NB4 (cell line): ENCODE measurements at places on chromosomes 7 and 10.

DNA sequence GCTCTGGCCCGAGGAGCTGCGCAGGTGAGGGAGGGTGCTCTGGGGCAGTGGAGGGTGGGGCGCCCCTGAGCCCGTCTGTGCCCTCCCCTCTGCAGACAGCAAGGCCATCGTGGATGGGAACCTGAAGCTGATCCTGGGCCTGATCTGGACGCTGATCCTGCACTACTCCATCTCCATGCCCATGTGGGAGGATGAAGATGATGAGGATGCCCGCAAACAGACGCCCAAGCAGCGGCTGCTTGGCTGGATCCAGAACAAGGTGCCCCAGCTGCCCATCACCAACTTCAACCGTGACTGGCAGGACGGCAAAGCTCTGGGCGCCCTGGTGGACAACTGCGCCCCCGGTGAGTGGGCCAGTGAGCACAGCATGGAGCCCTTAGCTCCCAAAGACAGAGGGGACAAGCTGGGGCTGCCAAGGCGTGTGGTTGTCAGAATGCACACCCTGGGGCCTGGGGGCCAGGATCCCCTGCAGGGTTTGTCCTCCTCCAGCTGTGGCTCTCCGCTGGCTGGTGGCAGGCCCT, 5.1 kb downstream of the FLNC start:
- no peak for DNase-seq

DNA sequence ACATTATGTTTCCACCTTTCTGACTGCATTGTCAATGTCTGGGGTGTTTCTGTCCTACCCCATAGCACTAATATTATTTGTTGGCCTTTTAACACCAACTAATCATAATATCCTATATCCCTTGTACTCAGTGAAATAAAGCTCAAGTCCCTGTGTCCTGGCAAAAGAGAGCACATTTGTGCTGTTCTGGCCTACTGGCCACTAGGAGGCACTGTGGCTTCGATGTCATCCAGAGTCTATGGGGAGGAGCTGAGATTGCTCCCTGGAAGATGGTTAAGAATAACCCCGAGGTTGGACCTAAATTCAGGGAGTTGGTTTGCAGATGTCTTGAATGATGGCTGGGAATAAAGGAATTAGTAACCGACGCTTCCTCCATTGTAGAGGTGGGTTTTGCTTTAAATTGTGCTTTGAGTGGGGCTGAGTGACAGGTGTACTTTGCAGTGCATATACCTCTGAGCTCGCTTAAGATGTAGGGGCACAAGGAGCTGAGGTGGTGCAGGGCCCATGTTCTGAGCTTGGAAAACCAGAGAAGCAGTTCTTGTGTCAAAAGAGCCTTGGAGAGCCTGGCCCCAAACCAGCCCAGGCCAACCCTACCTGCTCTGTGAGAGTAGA, 191.2 kb upstream of the PRSS1 start:
- DNase-seq = peak; percentile 70

- no peak for DNase-seq
Observed at GRCh38 chr10:84179059-84179710, 5.6 kb downstream of the GPR15LG start.

DNA sequence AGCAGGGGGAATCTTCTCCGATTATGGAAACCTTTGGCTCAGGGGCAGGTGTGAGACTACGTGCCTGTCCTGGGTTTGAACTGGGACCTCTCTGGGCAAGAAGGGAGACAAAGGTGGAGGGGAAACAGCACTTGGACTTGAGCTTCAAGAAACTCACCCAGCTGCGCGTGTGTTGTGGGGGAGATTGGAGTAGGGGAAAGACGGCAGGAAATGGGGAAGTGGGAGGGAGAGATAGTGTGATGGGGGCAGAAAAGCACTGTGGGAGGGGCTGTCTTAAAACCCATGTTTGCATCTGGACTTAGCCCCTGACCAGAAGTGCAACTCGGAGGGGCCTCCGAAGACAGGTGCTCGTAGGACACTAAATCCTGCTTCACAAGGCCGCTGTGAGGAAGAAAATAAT, 107.0 kb downstream of the HIP1 start:
- DNase-seq = peak; percentile 94

DNA sequence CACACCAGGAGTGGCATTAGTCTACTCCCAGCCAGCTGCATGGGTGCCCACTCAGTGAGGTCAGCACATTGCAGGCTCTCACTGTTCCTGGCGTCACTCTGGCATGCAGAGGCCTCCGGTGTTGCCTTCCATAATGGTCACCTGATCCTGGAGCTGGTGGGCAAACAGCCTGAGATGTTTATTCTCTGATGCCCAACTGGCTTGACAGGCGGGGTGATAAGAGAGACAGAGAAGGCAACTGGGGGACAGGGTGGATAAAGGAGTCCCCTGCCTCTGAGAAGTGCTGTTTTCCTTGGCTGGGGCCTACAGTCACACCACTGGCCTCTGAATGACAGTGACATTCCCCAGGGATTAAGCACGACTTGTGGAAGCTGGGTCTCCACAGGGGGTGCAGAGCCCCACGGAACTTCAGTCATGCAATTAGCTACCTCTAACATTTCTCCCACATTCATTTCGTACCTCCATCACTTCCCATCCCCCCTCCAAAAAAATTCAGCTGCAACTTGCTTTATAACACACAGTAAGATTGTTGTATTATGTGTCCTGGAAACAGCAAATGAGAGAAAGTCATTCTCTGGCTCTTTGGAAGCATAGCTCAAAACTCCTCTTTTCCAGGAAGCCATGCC, 7.1 kb upstream of the RBM20 start:
- peak; percentile 25 for DNase-seq

DNA sequence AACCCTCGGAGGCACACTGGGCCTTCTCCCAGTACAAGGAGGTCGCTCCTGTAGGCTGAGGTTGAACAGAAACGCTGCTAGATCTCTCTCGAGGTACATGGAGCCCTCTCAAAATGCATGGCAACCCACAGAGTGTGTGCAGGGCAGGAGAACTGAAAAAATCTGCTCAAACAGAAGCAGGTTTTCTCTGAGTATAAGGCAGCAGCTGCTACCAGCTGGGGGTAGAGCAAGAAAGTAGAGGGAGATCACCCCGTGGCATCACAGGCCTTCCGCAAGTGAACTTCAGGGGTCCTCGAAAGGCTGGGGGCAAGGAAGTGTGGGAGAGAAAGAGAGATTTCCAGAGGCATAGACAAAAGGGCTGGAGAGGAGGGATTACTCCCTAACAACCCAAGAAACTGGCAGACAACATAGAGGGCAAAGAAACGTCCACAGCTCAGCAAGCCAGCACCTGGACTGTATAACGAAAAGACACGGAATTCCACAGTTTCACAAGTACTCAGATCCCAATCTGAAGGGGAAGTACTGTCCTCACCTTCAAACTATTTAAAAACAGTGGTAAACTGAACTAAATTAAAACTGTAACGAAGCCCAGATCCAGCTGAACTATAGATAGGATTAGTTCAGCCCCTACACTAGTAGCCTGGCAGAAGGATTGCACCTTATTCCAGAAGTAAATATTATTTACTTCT, 299.2 kb downstream of the IPMK start:
- DNase-seq = no peak

DNA sequence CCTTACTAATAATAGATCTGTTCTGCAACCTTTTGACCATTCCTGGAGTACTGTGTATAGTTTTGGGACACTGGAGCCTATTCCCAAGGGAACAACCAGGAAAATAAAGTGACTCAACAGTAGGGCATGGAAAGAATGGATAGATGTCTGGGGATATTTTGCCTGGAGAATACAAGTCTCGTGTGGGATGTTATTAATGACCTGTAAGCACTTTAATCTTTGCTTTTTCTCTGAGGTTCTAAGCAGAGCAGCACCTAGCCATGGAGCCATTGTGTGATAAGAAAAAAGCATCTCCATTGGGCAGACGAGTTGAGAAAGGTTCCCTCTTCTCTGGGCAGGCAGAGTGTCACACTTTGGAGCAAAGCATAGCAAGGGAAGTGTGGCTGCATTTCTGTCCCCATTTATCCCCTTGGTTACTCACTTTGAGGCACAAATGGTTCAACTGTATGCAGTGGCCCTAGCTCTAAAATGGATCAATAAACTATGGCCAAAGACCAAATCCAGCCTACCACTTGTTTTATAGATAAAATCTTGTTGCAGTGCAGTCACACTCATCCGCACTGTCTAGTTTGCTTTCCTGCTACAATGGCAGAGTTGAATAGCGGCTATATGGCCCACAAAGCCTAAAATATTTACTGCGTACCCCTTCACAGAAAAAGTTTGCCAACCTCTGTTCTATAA, 21.0 kb upstream of the CCDC71L start:
- DNase-seq = no peak

GRCh38 chr7:56092789-56093531, at the start of gene PHKG1:
TSS of gene PHKG1 (minus strand) at chr7:56092952. CDS start at chr7:56088941, 4,011 bp downstream.
- DNase-seq = peak; percentile 39

DNA sequence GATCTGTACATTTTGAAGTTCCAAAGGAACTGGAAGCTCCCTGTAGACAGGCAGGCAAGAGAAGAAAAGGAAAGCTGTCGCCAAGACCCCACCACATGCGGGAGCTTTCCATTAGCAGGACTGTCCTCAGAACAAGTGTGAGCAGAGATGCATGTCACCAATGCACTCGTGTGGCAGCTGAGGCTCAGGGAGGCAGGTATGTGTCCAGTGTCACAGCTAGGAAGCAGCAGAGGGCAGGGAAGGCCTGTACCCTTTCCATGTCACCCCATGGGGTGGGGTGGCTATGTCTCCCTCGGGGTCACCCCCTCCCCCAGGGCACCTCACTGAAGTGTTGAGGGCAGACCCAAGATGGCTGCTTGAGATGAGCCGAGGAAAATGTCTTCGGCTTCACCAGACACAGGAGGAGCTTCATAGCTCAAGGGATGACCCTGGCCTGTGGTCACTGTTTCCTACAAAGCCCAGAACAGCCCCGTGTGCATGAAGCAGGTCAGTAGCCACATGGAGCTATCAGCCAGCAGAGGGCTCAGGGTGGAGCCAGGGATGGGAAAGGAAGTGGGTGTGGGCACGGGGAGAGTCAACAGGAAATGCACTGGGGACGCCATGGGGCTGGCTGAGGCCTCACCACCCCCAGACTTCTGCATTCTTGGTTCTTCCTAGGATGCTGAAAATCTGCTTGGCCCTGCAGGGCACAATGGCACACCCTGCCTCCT, 96.6 kb downstream of the FAM53B start:
- DNase-seq = peak; percentile 98

- peak; percentile 9 for DNase-seq
Observed at GRCh38 chr10:125742465-125742864, 23.0 kb downstream of the EDRF1 start.

- no peak for DNase-seq
Observed at GRCh38 chr10:3445648-3446047, 273.1 kb upstream of the PITRM1 start.

GRCh38 chr7:151877911-151878835, 1.3 kb upstream of the PRKAG2 start:
- DNase-seq = no peak

GRCh38 chr7:65265933-65266519, 107.6 kb upstream of the ZNF92 start:
- DNase-seq = no peak

DNA sequence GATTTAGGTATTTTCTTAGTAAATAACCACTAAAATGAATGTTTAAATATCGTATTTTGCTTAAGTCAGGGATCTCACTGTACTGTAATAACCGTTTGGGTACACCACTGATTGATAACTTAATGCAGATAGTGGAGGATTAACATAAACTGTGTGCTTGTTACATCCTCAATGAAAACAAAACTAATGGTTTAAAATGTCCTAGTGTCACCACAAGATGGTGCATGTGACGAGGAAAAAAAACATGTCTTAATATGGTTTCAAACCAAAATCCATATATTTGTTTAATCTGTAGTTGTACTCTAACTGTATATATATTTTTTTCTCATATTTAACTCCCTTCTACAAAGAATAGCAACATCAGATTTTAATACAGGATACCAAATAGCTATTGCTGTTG, 19.2 kb downstream of the ARMC10 start:
- no peak for DNase-seq

DNA sequence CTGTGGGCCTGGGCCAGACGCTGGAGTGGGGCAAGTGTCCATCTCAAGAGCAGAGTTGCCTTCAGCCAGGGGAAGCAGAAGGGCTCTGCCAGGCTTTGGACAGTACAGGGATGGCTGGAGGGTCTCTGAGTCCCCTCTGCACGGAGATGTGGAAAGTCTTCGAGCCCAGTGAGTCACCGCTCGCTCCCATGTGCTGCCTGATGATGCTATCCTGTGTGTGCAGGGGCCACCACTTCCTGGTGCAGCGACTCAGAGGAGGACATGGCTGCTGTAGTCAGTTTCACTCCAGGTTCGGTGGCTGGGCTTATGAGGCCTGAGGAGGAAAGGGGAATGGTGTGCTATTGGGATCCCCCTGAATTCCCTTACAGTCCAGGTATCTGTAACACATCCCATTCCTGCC, 6.0 kb downstream of the ADCYAP1R1 start:
- DNase-seq = peak; percentile 61

GRCh38 chr7:8226501-8226900, 35.5 kb downstream of the ICA1 start:
- no peak for DNase-seq

GRCh38 chr7:6162331-6162620, 110.1 kb downstream of the CYTH3 start:
- DNase-seq = no peak

DNA sequence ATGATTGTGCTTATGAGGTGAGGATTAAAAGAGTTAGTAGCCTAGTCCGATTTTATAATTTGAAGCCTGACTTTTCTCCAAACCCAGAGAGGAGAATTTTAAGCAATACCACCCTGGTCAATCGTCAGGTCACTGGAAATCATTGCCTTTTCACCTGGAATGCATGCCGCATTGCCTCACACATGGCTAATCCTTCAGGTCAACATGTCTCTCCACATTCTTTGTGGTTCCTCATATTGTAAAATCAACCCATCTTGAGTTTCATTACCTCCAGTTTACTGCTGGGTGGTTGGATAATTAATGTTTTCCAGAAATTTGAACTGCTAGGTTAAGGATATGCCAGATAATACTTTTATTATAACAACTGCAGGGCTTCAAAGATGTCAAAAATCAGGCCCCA, 55.6 kb upstream of the SEMA3E start:
- no peak for DNase-seq

GRCh38 chr7:140239653-140239935, 62.8 kb upstream of the KDM7A start:
- peak; percentile 39 for DNase-seq

GRCh38 chr10:94853065-94853464, 85.4 kb upstream of the CYP2C9 start:
- no peak for DNase-seq

- DNase-seq = peak; percentile 80
Observed at GRCh38 chr7:31134246-31135188, 82.4 kb downstream of the ADCYAP1R1 start.

DNA sequence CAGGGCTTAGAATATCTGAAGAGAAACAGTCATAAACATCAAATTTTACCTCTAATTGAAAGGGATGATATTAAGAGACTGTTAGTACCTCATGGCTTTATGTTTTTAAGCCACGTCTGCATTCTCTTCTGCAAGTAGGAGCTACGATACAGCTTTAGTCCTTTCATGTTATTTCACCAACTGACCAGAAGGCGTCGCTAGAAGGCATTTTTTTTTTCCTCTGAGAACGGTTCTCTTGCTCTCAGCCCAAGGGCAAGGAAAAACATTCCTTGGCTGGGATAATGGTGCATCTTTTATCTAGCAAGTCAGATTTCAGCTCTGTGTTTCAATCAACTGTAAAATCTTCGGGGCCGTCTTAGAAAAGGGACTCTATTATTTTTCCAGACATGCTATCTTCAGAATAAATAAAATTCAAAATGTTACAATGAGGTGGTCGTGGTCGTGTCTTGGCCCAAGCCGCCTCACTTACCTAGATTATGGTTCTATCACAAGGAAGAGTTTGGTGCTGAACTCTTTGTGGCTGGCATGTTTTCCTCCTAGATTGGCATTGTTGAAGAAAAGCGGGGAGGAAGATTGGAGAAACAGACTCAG, 41.6 kb upstream of the LYZL2 start:
- peak; percentile 64 for DNase-seq

- DNase-seq = peak; percentile 73
Observed at GRCh38 chr10:71569775-71570588, 149.6 kb downstream of the C10orf105 start.
